ENCODE measurements at places on chromosomes 5 and 9.
A peak's percentile ranks its signal among the peaks of the same experiment; 100 is the strongest.

- DNase-seq: no peak
Observed at GRCh38 chr5:162852134-162852533, 585.3 kb upstream of the CCNG1 start.

- no peak for DNase-seq
Observed at GRCh38 chr5:139472386-139473030, 1.7 kb downstream of the SMIM33 start.

DNA sequence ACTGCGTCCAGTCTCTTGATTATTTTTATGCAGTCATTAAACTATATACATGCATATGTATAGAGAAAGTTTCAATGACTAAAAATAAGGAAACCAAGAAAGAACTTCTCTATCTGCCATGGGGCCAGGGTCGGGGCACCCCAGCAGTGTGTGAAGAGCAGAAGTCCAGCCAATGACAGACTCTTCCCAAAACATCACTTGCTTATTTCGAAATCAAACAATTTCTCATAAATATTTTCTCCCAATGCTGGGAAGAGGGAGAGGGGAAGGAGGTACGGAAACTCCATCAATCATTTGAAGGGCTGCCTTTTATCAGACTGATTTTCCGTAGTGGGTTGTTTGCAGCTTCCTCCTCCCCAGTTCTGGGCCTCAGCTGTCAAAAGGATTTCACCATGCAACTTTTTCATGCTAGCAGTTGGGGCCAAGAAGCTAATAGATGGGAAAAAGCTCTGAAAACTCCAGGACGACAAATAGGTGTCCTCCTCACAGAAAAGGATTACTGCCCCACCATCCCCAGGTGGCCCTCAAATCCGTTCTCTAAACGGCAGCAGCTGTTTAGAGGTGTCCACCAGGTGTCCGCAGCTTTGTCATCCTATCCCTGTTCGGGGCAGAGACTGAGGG lies 617 bp upstream of the FPGS start:
- no peak for DNase-seq

DNA sequence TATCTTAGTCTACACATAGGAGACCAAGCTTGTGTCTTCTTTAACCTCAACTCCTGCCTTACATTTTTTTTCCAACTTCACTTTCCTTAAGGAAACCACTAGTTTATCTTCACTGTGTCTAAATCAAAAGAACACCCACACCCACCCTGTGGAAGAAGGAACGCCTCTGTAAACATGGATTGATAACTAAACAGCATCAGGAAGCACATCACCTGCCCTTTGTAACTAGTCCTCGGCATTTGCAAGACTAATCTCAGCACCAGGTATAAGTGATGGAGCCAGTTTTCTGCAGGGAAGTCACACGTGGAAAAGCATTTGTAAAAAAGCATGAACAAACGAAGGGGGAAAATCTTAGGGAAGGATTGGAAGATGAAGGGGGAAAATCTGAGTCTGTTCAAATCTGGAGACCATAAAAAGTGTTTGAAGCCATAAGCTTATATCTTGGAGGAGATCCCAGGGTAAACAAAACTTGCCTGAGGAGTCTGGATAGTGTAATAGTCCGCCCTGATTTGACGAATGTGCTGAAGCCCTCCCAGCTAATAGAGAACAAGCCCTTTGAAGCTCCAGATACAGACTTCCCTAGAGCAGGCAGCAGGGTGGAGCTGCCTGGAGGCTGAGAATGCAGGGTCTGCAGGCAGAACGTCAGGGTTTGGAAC lies 117.3 kb upstream of the LHFPL2 start:
- no peak for DNase-seq

DNA sequence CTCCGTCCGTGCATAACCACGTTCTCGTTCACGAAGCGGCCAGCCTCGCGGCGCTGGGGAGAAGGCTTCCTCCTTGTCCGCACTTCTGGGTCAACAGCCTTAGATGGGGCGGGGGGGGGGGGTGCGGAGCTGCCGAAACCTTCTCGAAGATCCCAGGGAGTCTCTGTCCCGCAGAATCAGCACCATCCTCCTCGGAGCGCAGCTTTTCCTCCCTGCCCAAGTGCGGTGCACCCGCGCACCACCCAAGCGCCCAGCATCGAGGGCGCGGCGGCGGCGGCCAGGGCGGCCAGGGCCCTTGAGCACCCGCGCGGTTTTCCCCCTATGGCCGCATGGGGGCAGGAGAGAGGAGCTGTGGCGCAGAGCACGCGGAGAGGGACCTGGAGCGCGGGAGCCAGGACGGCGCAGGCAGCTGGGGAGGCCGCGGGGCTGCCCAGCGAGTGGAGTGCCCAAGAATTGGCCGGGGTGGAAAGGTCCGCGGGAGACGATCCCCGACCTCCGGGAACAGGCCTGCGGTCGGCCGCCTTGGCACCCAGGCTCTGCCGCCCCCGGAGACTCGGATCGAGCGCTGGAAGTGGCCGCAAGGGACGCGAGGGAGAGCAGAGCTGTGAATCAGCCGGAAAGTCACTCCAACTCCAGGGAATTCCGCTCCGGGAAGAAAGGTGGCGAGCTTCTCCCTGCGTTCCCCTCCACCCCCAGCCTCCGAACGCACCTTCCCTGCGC lies 43.1 kb downstream of the TMEM174 start:
- peak; percentile 58 for DNase-seq

GRCh38 chr5:74519161-74519571 lies 121.4 kb downstream of the ENC1 start:
- no peak for DNase-seq

DNA sequence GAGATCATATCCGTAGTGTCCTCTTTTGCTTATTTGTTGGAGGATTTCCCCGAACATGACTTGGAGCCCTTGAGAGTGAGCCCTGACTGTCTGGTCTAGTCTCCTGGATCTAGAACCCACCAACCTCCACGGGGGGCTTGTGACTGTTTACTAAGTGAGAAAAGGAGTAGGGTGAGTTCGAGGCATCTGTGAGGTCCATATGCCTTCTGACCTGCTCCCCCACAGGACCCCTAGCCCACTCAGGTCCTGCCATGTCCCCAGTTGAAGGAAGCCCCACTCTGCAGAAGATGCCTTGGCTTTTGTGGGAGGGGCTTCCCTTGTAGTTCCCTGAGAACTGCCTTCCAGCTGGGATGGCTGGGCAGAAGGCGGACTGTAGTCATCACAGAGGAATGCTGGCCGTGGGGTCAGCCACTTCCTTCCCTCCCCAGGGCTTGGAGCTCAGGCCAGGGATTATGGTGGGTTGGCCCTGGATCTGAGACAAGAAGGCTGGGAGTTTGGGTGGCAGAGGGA lies 7.0 kb upstream of the IRF1 start:
- DNase-seq: no peak

DNA sequence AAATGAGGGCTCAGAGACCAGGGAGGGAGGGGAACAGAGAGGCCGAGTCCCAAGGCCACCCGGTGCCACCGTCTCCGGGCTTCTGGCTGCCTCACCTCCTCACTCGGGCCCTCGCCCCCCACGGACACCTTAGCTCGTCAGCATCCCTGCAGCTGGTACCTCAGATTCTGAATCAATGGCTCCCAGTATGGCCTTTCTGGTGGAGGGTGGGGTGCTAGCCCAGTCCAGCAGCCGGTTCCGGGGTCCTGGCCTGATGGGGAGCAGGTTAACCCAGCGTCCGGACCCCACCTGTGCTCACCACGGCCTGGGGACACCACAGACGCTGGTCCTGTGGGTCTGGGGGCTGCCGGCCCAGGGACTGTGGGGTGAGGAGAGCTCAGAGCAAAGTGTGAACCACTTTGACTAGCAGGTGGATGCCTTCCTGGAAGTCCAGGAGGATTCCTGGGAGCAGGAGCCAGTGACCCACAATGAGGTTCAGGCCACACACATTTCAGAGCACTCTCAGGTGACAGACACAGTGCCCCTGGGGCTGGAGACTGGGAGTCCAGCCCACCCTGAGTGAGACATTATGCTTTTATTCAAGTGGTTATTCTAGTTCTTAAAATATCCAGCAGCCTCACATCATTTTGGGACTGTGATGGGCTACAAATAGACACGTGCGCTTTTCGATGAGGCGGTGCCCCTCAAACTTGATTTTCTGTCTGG lies 53.3 kb downstream of the AHRR start:
- no peak for DNase-seq

- no peak for DNase-seq
Observed at GRCh38 chr9:79257228-79257781, 314.5 kb upstream of the TLE4 start.

GRCh38 chr9:109875495-109876129 lies 95.6 kb downstream of the PALM2AKAP2 start:
- DNase-seq: no peak

GRCh38 chr9:72477930-72478518 lies 43.4 kb upstream of the TMC1 start:
- DNase-seq: no peak

DNA sequence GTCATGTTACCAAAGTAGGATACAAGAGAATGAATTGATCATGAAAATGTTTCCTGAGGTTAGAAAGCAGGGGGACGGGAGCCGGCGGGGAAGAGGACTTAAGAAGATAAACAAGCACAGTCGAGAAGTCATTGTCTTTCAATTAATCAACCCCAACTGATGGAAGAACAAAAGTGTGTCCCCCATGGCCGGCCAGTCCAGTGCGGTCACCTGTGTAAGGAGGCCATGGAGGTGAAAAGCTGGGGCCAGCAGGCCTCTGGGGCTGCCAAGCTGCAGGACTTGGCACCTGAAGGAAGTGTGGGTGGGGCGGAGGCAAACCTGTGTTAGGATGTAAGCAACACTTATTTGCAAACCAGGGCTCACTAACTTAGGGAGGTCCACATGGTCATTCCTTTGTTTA lies 223.3 kb upstream of the TBCA start:
- DNase-seq: no peak

GRCh38 chr5:45484781-45485180 lies 211.4 kb downstream of the HCN1 start:
- no peak for DNase-seq

DNA sequence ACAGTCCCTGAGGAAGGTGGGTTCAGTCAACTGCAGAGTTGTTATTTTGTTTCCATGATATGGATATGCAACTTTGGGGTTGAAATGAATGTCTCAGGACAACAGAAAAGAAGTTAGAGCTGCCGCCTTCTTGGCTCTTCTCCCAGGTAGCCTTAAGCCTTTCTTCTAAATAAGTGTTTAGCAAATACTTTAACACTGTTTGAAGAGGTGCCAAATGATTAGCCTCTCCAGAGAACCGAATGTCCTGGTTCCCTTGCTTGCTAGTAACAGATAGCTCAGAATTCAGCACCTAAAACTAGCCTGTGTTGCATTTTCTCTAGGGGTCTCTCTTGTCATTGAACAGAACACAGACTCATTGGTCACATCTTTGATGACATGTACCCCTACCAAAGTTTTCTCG lies 127.7 kb upstream of the PIK3R1 start:
- no peak for DNase-seq

DNA sequence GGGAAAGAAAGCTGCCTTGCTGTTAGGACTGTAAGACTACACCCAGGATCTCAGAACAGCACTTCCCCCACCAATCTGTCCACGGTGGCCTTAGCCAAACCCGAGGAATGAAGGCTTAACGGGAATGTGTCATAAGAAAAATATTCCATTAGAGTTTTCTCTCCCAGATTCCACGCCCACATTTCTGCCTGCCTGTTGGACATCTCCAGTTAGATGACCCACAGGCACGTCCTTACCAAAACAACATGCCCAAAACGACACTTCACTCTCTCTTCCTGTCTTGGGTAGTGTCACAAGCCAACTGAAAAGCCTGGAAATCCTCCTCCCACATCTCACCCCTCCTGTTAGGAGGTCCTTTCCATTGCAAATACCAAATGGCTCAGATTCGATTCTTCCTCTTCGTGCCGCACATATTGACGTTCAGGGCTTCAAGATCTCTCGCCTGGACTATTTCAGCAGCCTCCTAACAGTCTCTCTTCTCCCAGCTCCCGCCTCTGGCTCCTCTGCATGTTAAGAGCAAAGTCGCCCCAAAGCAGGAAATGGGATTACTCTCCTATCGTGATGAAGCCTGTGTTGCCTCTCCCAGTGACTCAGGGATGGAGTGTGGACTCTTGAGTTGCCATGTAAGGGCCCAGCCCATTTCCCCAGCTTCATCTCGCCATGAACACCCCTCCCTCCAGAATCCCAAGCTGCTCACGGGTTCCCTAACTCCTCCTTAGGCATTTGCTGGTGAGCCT lies 159.3 kb downstream of the NR3C1 start:
- no peak for DNase-seq

GRCh38 chr5:34738381-34738780 lies 82.3 kb downstream of the RAI14 start:
- no peak for DNase-seq

- DNase-seq: no peak
Observed at GRCh38 chr9:127635201-127635735, 23.2 kb downstream of the STXBP1 start.

DNA sequence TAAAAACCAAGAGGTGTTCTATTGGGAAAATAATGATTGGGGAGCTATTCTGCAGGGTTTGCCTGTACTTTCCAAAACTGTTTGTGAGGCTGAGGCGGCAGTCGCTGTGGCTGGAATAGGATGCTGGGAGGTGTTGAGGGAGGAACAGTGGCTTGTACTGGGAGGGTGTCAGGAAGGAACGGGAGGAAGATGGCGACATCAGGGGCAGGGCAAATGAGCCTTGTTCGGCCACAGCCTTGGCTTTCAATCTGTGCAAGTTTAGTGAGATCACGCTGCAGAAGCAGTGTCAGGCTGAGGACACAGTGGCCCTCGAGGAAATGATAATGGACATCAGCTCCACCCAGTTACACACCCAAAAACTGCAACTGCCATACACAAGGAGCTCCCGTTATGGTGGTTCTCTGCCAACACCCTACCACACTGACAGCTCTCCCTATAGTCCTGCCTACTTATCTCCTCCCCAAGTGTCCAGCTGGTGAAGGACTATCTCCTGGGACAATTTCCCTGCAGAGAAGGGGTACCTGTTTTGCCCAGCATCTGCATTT lies 27.3 kb downstream of the KIF2A start:
- DNase-seq: no peak

DNA sequence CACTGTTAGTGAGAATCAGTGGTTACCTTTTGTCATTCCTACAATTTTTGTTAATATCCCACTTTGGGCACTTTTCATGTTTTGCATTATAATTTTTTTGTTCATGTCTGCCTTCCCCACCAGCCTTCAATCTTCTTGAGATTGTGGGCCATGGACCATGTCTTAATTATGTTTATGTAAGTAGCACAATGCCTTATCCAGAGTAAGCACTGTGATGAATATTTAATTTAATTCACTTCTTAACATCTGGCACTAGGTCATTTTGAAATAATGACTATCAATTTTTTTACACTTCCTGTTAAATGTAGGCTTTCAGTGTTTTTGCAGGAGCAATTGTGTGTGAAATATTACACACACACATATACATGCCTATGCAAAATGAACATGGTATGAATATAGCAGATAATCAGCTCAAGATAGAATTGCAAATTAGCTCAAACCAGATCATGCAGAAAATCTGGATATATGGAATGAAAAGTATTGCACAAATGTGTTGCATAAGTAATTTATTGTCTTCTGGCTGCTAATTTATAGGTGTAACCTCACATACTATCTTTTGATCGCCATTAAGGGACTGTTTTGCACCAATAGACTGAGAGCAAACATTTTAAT lies 5.3 kb upstream of the SHOC1 start:
- DNase-seq: no peak

All from stimulated activated CD8-positive, alpha-beta memory T cell treated with anti-CD3 and anti-CD28 coated beads, Interleukin-2, amount 100 ng/mL, for 48 hours (primary cell).